SHP77 treated with DMSO at 0.1 percent for 48 hours (cell line): ENCODE measurements at places on chromosomes 12 and 14.

DNA sequence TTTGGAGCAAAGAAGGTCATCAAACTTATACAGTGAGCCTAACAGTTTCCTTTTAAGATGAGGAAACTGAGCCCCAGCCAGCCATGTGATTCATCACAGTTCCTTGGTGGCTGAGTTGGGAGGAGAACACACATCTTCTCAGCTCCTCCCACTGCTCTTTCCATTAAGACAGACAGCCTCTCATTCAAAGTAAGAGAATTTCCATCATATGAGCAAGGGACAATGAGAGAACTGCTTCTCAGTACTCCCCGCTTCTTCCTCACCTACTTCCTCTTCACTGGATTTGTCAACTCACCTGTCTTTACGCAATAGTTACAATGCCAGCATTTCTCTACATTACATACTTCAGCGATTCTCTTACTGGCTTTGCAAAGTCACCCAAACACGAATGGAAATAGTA is 2.2 kb downstream of the IFNG start:
- DNase-seq, result no peak

- no peak for DNase-seq
Observed at GRCh38 chr12:43942379-43942778, 106.5 kb downstream of the TMEM117 start.

DNA sequence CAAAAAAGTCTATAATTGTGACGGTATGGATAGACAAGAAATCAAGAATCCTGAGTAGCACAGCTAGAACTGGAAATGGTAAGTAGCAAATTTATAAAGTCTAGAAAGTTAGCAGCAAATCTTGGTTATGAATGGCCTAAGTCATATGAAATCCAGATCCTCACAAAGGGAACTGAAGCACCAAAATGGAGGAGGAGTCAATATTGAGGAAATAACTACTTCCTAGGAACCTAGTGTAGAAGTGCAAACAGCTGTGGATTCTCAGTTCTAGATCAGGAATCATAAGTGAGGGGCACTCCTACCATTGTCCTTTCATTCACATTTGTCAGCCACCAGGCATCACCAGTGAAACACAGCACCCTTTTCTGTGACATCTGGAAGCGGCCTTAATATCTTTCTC is 202.2 kb upstream of the DCN start:
- no peak for DNase-seq

GRCh38 chr14:23147676-23148075 is 28.6 kb upstream of the CEBPE start:
- DNase-seq, result no peak

GRCh38 chr12:79546466-79547043 is 144.2 kb downstream of the PAWR start:
- no peak for DNase-seq

- DNase-seq, result no peak
Observed at GRCh38 chr12:88444481-88444880, 135.8 kb downstream of the KITLG start.

GRCh38 chr12:131032082-131032750 is 78.5 kb downstream of the ADGRD1 start:
- no peak for DNase-seq

GRCh38 chr14:37972941-37973887 is 234.5 kb upstream of the SSTR1 start:
- no peak for DNase-seq

GRCh38 chr12:45918818-45919217 is 71.6 kb downstream of the SCAF11 start:
- no peak for DNase-seq

DNA sequence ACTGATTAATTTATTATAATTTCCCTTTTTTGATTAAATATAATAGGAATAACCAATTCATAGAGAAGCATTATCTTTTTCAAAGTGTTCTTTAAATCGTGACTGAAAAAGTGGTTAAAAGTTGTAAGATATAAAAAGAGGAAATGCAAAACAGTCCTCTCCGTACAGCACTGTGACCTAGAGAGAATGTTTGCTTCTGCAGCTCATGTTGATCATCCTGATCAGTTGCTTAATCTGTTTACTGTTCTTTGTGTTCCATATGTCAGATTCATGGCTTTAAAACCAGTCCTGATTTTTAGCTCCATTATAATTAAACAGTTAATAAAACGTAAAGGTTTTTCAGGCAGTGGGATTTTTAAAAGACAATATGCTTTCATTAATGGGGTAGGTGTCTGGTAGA is 4.7 kb downstream of the TTC8 start:
- no peak for DNase-seq

- DNase-seq, result no peak
Observed at GRCh38 chr12:108335349-108336119, 3.6 kb downstream of the CMKLR1 start.

- DNase-seq, result no peak
Observed at GRCh38 chr12:95443459-95443858, 30.5 kb upstream of the METAP2 start.

DNA sequence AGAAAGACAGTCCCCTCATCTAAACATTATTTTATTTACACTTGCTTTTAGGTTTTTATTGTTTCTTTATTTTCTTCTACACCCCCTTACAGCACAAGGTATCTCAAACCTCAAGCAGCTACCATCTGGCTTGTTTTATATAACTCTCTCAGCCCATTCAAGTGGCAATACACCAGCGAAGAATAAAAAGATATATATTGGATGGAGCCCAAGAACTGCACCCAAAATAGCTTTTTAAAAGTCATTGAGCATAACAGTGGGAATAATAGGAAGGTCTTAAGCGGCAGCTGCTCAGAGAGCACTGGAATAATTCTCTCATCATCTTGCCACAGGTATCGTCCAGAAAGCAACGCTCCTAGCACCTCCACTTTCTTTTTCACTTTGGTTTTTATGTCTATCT is 322.5 kb downstream of the SYT1 start:
- no peak for DNase-seq

DNA sequence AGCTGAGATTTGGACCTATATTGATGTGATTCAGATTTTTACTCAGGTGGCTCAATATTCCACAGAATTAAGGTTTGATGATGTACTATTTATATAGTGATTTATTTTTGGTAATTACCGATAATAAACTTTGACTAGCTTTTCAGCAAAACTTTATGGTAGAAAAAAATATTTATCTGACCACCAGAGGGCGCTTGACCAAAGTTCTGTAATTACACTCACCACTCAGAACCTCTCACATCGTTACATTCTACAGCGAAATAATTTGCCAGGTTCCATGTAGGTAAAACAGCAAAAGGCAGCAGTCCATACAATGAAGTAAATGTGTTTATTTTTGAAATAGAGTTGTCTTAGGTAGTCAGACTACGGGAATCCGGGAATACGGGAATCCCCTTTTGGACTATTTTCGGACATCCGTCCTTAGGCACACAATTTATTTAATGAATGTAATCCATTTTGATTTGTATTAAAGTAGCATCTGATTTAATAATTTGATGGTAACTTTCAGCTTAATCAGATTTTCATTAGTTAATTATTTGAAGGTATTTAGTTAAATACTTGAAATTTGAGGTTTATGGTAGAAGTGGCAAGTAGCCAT is 143.0 kb upstream of the DDHD1 start:
- no peak for DNase-seq

GRCh38 chr14:59268858-59269257 is 80.4 kb downstream of the DAAM1 start:
- DNase-seq, result no peak

DNA sequence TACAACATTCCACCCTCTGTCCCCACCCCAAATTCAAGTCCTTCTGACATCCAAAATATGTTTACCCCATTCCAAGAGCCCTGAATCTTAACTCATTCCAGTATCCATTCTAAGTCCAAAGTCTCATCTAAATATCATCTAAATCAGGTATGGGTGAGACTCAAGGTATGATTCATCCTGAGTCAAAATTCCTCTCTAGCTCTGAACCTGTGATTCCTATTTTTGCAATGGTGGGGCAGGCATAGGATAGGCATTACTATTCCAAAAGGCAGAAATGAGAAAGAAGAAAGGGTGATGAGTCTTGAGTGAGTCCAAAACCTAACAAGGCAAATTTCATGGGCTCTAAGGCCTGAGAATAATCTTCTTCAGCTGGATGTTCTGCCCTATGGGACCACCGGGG is 140.3 kb upstream of the FAR2 start:
- no peak for DNase-seq

DNA sequence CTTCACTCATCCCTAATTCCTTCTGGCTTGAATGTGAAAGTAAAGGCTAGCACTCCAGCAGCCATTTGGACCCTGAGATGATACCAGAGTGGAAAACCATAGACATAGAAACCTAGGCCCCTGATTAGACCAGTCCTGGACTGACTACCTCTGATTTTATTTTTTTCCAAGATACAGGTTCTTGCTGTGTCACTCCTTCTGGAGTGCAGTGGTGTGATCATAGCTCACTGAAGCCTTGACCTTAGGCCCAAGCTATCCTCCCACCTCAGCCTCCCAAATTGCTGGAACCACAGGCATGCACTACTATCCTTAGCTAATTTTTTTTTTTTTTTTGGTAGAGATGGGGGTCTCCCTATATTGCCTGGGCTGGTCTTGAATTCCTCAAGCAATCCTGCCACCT is 74.4 kb upstream of the STAC3 start:
- no peak for DNase-seq

DNA sequence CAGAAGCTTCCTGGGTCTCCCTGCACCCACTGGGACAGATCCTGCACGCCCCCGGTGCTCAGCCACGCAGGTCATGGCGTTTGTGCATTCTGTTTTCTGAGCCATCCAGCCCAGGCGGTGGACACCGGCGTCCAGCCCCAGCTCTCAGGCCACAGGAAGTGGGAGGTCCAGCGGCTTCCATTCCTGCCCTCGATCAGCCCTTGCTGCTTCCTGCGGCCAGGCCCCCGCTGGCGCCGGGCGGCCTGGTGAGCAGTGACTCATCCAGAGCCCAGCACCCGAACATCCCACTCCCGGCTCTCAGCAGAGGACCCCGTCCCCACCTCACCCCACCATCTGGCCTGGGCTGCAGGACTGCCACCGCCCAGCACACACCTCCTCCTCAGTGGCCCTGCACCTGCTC is 18.0 kb upstream of the NUDT14 start:
- no peak for DNase-seq

DNA sequence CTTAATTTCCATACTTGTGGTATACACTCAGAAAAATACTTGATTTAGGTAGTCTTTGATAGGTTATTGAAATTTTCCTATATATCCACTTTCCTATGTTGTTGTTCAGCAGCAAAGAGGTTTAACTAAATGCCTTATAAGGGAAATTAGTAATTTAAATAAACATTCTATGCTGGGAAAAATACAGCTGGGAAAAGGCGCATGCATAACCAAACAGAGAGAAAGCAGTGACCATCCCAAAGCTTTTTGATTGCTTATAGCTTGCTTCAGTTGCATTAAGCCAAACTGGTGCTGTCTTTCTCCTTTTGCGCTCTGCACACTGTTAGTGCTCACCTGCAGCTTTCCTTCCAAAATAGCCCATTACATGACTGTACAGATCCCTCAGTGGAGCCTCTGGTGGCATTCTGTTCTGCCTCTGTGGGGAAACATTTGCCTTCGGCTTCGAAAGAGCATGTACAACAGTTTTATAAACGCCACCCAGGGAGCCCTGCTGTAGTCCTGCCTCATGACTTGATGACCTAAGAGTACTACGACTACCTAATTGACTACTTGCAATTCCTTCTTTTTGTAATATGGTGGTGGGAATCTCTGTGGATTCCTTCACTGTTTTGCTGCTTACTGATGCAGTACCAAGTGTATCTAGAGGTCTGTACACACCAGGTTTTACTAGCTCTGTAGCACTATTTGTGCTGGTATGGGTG is 120.8 kb downstream of the RALGAPA1 start:
- no peak for DNase-seq
